ENCODE measurements at places on chromosomes 2 and 18.
A peak's percentile ranks its signal among the peaks of the same experiment; 100 is the strongest.

DNA sequence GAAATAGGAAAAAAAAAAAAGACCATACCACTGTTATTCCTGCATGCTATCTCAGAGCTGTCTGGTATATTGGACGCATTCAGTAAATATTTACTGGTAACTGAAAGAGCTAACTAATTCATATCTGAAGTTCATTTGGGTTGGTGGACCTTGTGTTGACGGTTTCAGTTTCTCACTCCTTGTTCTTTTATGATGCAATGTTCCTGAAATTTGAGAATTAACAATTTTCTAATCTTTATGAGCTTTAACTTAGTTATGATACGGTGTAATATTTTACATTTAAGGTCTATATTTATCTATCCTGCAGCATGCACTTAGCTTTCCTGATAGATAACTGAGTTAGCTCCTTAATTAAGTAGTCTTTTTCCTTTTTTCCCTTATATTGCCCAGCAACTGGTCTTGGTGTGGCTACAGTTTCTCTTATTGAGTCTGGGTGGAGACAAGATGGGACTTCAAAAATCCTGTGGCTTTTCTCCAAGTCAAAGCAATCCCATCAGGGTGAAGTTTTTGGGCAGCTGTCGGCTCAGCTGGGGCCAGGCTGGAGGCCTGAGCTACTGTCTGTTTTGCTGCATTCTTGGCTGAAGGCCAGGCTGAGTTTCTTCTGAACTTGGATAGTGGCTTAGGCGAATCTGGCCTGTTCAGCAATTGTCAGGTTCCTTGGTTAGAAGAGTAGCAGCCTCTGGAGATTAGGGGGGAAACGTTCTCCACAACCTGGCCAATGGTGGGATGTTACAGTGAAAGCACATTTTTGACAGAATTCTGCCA is 78.4 kb upstream of the MEX3C start:
- DNase-seq, result no peak

DNA sequence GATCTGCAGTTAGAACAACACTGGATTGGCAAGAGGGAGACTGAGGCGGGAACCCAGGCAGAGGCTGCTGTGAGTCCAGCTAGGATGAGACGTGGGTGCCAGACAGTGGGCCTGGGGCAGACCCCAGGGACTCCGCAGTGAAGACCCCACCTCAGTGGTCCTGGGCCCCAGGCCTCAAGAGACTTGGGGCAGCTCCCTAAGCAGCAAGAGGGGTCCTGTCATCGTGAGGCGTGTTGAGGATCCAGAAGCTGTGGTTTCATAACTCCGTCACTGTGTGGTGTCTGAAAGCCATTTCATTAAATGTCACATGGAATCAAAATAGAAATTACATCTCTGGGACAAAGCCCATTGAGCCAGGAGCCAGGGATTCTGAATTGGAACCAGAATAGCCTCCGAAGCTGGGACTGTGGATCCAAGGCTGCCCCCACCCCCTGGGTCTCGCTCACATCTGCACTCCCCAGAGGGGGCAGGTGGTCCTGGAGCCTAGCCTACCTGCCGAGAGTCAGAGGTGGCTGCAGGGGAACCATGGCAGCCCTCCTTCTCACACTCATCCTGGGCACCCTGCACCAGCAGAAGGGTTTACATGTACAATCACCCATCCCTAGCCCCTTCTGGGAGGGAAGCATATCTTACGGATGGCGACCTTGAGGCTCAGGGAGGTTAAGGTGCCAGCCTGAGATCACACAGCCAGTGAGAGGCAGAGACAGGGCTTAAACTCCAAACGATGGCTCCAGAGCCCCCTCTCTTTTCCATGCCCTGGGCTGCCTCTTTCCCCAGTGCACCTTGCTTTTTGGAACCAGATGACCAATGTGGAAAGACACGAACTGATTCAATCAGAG is 23.2 kb downstream of the RRM2 start:
- DNase-seq, result no peak

GRCh38 chr2:120536141-120536540 is 190.2 kb downstream of the INHBB start:
- no peak for DNase-seq

DNA sequence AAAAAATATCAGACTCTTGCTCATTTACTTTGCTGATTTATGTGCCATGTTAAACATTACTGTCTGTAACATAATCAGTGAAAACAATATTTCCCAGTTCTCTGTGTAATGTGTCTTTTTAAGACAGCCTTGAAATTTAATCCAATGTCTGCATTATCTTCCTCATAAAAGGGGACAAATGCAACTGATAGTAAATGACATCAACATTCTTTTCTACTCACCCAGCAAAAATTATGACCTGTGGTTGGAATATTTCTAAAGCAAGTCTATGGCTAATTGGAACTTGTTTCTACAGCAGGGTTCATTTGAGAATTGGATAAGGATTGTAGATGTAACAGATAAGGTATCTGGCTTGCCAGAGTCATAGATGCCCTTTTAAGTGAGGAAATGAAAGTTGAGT is 34.8 kb downstream of the C1D start:
- peak; percentile 5 for DNase-seq

- DNase-seq, result peak; percentile 99
These were observed 185.0 kb downstream of the ANAPC1 start for GRCh38 chr2:111698743-111699554.

GRCh38 chr2:19282305-19282704 is 76.1 kb downstream of the OSR1 start:
- no peak for DNase-seq

- no peak for DNase-seq
These were observed 39.5 kb upstream of the CERS6 start for GRCh38 chr2:168416555-168416954.

- DNase-seq, result no peak
These were observed 92.2 kb upstream of the MBOAT2 start for GRCh38 chr2:9095690-9096089.

GRCh38 chr2:218400167-218400929 is 680 bp downstream of the CTDSP1 start:
- DNase-seq, result peak; percentile 32

DNA sequence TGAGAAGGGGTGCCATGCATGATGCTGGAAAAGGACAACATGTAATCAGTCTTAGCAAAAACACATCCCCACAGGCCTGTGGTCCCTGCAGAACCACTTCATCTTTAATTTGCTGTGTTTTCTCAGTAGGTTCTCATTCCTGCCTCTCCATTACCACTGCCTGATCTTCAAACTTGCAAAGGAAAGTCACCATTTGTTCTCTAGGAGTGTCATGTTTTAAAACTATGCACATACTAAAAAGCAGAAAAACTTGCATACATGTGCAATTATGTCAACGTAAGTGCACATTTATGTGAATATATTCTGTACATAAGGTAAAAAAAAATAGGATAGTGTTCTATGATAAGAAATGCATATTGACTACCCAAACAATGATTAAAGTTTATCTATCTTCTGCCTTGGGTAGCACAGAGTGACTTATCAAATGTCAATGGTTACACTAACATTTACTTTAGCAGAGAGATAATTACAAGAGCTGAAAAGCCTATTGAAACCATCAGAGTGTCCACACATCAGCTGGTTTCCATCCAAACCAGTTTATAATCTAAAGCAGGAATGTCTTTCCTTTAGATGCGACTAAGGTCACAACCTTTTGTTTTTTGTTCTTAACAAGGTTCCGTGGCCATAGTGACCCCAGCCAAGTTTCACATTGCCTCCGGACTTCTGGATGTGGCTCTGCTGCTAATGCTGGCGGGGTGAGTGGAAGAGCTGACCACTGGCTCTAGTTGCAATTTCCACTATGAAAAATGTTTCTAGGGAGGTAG is 58.7 kb upstream of the RMDN2 start:
- DNase-seq, result no peak

DNA sequence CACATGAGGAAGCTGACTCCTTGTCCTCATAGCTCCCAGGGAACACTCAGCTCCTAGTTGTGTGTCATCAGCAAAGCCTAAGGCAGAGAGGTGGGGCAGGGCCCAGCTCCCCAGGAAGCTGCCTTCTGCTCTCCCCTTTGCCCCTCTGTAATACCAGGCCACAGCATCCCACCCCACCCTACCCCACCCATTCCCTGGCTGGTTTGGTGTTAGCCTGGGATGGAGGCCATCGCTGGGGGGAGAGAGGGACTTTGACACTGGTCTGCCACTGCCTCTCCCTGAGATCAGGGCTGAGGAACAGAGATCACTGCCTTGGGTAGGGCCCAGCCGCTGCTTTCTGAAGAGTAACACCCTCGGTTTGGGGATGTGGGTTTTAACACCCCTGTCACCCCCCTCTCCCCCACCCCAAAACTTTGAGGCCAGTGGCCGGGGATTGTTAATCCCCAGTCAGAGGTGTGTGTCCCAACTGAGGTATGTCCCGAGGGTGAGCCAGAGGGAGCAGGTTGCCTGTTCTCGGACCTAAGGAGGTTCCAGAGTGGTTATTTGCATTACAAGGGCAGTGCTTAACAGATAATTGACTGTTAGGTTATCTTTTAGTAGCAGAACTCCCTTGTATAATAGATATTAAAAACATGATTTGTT is 41.4 kb downstream of the TET3 start:
- DNase-seq, result peak; percentile 40

- DNase-seq, result no peak
These were observed 198.9 kb upstream of the NABP1 start for GRCh38 chr2:191478799-191479679.

DNA sequence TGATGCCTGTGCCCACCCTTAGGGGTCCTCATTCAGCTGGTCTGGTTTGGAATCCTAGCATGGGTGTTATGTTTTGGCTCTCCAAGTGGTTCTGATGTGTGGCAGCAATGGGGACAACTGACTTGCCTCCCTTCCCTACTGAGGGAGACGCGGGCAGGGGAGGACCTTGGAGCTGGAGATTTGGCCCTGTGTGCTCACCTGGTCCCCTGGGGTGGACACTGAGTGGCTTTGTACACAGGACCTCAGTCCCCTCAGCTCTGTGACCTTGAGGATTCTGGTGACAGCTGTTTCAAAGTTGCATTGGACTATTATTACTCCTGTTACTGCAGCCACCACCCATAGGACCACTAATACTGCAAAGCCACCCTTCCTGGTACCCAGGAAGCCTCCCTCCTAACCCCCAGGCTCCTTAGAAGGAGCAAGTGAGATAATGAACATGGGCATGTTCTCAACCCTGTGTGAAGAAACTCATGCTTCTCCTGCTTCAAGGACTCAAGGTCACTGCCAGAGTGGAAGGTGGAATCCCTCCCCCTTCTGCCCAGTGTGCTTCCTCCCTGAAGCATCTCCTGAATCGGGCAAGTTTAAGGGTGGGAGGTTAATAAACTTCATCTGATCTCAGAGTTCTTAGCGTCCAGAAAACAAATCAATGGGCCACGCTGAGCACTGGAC is 26.5 kb downstream of the TMEM182 start:
- DNase-seq, result no peak

GRCh38 chr2:221034973-221035372 is 537.1 kb downstream of the EPHA4 start:
- no peak for DNase-seq

DNA sequence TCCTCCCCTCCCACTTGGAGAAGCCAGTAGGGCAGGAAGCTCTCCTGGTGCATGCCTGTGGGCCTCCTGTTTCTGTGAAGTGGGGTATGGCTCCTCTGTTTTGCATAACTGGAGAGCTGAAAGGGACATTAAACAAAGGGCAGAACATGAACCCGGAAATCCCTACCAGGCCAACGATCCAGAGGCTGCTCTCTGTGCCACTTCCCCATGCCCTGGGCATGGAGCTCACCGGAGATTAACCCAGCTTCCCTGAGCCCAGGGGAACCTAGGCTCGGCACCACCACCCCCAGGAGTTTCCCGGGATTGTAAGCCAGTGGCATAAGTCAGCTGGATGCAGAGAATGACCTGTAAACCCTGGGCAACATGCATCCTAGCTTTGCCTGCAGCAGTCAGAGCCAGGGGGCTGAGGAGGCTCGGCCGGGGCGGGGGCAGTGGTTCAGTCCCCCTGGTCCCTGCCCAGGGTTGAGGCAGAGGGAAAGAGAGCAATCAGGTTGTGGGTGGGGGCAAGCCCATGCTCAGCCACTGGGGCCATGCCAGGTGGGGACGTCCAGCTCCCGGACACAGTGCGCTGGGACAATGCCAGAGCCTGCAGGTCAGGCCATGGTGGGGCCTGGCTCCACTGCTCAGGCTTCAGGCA is 49.5 kb downstream of the TIMM21 start:
- DNase-seq, result no peak

DNA sequence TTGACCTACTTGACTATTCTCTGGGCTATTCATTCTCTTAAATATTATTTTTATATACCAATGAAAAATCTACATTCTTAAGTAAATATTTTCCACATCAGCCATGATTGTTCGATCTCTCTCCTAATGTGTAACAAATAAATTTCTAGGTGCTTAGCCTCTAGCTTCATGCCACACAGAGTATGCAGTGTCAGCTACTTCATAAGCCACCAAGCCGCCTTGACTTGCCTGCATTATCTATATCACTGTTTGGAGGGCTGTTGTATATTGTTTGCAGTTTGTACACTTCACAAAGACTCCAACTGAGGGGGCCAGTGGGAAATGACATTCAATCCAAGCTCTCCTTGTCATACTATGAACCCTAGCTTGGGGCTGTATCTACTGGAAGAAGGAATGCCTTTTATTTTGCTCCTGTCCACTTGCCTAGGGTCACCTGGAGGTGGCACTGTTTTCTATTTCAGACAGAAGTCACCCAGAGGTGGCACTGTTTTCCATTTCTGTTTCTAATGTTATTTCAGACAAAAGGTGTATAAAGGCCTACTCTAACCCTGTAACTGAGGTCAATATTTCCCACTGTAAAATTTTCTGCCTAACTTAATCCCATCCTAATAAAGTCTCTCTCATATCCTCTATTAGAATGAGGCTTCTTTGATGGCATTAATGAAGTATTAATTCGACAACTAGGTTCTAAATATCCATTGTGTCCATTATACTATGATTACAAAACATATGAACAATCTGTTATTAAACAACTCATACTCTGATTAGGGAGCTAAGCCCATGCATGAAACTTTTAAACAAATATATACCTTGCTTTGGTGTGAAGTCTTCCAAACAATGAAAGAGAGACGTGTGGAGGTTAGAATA is 36.4 kb downstream of the COL5A2 start:
- peak; percentile 52 for DNase-seq

- peak; percentile 14 for DNase-seq
These were observed 548 bp upstream of the FBLN7 start for GRCh38 chr2:112137516-112138158.

GRCh38 chr2:240644859-240645301 is 19.6 kb downstream of the GPR35 start:
- no peak for DNase-seq

DNA sequence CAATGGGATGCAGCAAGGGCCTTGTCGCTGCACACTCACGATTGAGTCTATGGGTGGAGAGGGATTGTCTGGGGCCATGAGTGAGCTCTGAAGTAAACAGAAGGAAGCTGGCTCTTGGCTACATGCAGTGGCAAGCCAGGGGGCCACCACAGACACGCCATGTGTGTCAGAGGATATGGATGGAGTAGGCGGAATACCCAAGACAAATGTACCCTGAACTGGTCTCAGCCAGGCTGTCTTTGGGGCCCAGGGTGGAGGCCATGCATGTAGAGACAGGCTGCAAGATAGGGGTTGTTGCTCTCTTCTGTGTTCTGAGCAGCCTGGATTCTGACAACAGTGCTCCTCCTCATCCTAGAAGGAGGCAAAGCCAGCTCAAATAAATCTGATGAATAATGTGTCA is 24.0 kb upstream of the ITGA6 start:
- DNase-seq, result peak; percentile 82
